ENCODE measurements at places on chromosomes 3 and 15. TPM values are rescaled to one million over a fixed set of nuclear protein-coding genes. Genes with fewer than 3 reads are reported as not detected.
A peak's percentile ranks its signal among the peaks of the same experiment; 100 is the strongest.

DNA sequence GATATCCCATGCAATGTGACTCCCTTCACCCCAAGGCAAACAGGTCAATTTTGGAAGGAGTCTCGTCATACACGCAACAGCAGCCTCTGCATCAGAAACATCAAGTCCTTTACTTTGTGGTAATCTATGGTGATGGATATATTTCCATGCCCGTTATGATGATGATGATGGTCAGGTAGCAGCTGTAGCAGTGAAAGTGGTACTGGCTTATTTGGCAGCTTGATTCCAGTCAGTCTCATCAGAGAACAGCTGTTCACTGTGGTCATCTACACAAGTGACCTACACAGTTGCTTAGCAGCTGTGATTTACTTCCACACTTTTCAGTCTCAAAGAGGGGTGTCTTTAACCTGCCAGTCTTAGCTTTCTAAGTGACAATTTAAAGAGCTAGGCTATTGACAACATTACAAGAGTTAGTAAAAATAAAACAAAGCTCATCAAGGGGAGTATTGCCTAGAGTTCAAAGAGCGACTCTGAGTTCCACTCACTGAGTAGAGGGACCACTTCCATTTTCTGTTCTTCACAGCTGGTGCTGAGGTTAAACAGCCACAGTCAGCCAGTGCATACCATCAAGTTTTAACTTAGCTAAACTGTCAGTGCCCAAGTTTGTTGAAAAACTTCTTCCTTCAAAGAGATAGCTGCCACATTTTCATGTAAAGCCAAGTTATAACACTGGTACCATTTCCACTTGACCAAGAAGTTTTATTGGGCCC is 587.4 kb upstream of the KCNMB2 start:
- no peak for DNase-seq

- DNase-seq, result no peak
Observed at GRCh38 chr15:69272139-69272538, 26.6 kb upstream of the PAQR5 start.

GRCh38 chr3:169350228-169350627 is 313.3 kb downstream of the MECOM start:
- DNase-seq, result no peak

DNA sequence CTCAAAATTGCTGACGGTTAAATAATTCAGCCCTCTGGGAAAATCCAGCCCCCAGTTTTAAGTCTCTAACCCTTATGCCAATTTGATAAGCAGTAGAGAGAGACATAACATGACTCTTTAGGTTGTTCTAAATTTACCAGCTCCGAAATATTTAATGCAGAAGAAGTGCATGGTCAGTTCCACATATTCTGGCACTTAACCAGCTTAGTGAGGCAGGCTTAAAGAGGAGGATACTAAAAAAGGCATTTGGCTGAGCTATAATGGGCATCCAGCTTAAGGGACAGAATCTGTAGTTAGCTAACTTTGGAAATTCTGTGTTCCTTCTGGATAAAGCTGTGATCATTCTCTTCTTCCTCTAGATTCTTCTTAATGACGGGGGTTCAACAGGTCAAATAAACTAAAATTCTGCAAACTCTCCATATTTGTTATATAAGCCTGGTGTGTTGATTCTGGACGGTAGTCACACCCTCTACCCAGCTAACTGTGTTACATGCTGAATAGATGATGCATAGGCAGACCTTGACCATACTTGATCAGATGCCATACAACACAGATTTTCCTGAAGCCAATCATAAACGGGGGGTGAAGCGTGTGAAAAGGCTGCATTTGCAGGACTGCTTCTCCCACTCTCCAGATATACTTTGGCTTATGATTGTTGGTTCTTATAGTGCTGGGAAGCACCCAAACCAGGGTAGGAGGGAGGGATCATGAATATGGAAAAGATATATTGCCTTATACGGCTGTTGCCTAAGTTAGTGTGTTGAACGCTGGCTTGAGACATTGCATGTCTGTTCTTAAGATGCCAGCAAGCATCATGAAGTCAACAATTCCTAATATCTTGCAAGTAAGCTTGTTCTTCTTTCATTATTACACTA is 118.4 kb downstream of the FGF12 start:
- no peak for DNase-seq

GRCh38 chr3:195180490-195181112 is 90.4 kb downstream of the XXYLT1 start:
- no peak for DNase-seq

DNA sequence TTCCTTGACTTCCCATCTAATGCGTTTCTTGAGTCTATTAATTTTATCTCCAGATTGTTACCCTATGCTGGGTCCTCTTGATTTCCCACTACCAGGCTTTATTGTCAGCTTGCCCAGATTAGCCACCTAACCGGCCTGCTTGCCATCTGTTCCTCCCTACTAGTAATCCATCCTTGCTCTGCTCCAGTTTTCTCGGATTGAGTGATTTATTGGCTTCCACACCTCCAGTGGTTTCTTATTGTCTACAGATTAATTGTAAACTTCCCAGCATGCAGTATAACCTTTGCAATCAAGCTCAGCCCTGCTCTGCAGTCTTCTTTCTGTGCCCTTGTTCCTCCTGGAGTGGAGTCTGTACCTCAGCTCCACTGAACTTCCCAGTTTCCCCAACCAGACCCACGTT is 63.4 kb downstream of the ARHGEF26 start:
- DNase-seq, result no peak

- no peak for DNase-seq
Observed at GRCh38 chr15:94008104-94009074, 223.0 kb upstream of the MCTP2 start.

- peak; percentile 90 for DNase-seq
Observed at GRCh38 chr3:101936419-101937356, 87.4 kb downstream of the NFKBIZ start.

DNA sequence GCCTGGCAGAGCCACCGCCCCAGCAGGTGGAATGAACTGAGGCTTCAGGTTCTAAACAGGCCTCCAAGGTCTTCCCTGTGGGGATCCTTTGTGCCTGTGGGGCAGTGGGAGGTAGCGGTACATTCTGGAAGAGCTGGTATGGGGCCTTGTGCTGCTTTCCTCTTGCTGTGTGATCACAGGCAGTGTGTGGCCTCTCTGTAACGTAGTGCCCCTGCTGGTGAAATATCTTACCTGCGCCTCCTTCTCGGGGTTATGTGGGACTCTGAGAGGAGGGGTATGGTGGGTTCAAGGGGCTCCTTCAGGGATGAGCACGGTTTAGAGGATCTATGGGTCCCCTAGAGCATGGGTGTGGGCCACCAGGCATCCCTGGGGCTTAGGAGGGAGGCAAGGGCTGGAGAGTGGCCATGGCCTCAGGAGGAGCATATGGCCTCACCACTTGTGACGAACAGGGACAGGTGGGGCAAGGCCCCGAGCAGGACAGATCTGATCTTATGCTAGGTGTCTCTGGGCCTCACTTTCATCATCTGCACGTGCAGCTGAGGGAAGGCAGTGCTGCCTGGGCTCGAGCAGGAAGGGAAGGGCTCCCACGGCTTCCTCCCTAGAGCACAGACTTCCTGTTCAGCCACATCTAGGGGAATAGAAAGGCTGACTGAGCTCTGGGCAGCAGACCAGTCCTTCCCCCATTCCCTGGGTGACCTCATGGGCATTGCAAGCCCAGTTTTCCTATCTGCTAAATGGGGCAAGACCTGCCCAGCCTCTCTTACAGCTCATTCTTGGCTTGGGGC is 1.9 kb upstream of the ALS2CL start:
- DNase-seq, result no peak

DNA sequence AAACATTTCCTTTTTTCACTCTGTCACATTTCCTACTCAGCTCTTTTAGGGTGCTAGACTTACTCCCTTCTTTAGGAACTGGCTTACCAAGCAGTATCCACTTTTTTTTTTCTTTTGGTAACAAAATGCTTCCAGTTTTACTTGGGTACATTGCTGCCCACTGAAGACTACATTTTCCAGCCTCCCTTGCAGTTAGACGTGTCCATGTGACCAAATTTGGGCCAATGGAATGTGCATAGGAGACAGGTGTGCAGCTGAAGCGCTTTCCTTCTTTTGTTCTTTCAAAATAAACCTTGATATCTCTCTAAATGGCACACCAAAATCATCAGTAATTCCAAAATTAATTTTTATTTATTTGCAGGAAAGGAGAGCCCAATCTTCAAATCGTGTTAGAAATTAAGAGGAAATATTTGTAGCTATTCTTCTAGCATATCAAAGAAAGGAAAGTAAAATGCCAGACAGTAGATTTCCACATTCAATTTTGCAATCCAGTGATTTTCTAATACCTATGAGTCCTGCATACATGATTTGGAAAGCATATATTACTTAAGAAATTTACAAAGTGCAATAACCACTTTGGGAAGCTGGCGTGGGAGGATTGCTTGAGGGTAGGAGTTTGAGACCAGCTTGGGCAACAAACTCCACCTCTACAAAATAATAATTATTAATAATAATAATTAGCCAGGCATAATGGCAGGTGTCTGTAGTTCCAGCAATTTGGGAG is 422.0 kb upstream of the FRG2C start:
- DNase-seq, result no peak

DNA sequence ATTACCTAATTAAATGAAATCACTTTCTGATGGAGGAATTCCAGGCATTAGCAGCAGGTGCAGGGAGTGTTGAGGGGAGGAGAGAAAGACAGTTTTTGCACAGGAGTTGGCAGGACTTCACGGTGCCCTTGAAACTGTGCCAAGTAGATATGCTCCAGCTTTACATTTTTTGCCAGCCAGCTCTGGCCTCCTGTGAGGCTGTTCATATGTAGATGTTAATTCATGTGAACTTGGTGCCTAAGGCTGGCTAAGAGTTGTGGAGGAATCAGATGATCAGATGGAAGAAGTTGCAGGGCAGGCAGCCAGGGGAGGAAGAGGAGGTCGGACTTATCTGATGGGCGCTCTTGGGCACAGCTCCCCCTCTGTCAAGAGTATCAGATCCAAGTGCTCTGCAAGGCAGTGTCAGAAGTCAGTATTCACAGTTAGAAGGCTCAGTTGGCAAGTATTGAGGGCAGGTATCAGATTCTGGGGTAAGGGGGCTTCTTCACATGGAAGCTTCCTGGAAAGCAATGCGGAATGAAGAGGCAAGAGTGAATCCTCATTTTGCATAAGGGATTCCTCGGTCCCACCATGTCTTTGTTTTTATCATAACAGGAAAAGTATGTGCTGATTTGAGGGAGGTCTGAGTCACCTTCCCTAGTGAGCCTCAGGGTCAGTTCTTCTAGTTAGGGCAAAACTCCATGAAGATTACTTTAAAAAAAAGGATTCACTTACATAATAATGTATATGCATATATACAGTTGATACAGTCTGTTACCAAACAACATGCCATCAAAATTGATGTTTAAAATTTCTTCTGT is 172.6 kb upstream of the UMPS start:
- DNase-seq, result no peak

DNA sequence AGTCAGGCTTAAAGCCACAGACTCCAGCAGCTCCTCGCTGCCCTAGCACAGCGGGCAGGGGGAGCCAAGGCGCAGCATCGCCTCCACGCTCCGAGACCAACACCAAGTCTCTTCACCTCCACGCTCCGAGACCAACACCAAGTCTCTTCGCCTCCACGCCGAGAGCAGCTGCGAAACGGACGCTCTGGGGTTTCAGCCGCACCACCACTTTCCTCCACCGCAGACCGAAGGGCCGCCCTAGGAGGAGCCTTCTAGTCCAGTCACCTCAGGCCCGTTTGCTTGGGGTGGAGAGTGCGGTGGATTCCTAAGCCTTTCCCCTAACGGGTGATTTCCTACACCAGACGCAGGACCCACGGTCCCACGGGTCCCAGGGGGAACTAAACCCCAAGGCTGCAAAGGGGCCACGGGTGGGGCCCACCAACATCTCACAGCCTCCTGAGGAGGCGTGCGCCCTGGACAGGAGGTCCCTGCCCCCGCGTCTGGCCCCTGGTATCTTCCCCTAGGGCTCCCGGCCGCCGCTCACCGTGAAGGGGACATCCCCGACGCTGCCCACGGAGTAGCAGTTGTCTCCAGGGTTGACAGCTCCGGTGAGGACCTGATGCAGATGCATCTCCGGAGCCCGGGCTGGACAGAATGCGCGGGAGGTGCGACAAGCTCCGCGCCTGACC is 501 bp downstream of the DMXL2 start:
- peak; percentile 23 for DNase-seq

DNA sequence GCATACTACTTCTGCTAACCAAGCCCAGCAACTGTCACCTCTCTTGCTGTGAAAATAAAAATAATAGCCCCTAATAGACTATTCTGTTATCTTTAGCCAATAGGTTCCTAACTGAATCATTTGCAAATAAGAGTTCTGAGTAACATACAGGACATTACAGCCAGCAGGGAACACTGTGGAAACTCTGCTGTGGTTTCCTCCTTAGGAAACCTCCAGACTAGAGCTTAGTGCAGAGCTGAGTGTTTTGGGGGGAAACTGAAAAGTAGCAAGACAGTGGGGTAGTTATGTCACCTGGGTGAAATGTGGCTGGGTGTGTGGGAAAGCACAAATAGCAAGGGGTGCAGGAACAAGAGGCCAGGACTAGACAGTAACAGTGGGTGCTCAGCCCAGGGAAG is 32.4 kb downstream of the DZIP1L start:
- peak; percentile 32 for DNase-seq

GRCh38 chr3:143332026-143332425 is 212.5 kb downstream of the CHST2 start:
- DNase-seq, result no peak

GRCh38 chr15:80423215-80423614 is 19.0 kb downstream of the ARNT2 start:
- DNase-seq, result no peak

DNA sequence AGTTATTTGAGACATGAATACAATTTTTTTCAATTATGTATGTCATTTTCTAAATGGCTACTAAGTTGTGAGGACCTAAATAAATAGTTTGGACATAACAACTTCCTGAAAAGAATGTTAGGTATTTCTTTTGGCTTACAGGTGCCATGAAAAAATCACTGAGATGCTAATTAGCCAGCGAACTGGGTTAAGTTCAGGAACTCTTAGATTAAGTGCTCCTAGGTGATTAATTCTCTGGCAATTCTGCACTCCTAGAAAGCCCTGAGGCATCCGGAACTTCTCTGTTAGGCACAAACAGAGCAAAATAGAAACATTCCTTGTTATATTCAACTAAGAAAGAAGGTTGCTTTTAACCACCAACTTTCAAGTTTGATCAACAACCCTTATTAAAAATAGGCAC is 192.3 kb downstream of the STAG1 start:
- DNase-seq, result no peak

- no peak for DNase-seq
Observed at GRCh38 chr3:100776746-100777145, 67.5 kb downstream of the TFG start.

- DNase-seq, result no peak
Observed at GRCh38 chr3:114205541-114205940, 26.7 kb upstream of the DRD3 start.

- DNase-seq, result no peak
Observed at GRCh38 chr3:78799681-78800080, 968.1 kb downstream of the ROBO1 start.

The VIPR1 gene
- not detected for total RNA-seq

The FANCD2OS gene
- total RNA-seq, result not detected

The PLA2G4D gene
- total RNA-seq, result not detected
